ENCODE measurements at places on chromosomes 2 and 18. TPM values are rescaled to one million over a fixed set of nuclear protein-coding genes. Genes with fewer than 3 reads are reported as not detected.

The SATB2 gene
- total RNA-seq = 8.3 TPM

The CIAO1 gene
- 71.0 TPM for total RNA-seq

GRCh38 chr2:88591698-88592097 lies 35.6 kb downstream of the EIF2AK3 start:
- DNase-seq = no peak

- DNase-seq = no peak
Observed at GRCh38 chr18:1511619-1512311, 607.1 kb downstream of the ADCYAP1 start.
